ENCODE measurements at places on chromosomes 5 and 9.

- no peak for DNase-seq
Observed at GRCh38 chr9:96497117-96497399, 47.1 kb downstream of the HABP4 start.

DNA sequence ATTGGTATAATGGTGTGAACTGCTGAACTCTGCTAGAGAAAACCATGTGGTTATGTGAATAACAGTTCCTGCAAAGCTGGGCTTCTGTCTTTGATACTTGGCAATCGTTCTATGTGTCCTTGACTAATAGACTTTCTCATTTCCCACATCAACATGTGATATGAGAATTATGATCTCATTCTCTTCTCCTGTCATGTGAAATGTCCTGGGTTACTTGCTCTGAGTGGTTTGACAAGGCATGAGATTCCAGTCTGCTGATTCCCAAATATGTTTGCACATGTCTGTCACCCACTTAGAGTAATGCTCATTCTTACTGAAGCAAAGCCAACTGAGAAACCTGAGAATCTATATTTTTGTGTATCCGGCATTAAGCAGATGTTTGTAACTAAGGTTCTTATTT, 141.2 kb downstream of the PARP8 start:
- peak; percentile 4 for DNase-seq

GRCh38 chr9:132760057-132760456, 89.8 kb downstream of the GTF3C4 start:
- no peak for DNase-seq

- DNase-seq, result peak; percentile 41
Observed at GRCh38 chr5:56812110-56812509, 3.2 kb upstream of the MAP3K1 start.

GRCh38 chr5:172571413-172571812, 69.7 kb upstream of the NEURL1B start:
- no peak for DNase-seq

DNA sequence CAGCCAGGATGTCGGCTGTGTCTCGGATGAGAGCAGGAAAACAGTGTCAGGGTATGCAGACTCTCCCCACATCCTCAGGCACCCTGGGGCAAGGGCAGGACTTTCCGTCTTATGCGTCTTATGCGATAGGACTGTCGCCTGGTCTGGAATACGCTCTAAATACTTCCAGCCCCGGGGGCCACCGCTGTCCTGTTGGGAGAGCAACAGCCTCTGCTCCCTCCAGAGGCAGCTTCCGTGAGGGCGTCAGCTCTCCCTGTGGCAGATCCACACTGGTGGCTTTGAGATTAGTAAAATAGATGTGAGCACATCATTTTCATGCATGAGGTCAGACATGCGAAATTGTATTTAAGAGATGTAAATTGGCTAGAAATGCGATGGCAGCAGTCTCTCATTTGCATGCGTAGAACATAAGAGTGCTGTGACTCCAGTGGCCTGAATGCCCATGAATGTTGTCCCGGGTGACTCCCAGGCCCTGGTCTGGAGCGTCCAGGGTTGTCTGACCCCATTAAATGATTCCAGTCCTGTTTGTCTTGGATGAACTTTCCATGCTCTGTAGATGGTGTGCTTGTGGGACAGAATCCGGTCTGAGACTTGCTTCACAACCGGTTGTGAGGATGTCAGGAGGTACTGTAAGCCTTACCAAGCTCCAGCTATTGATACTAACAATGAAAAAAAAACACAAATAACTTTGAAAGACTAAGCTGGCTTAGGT, 228.2 kb downstream of the SYK start:
- no peak for DNase-seq

DNA sequence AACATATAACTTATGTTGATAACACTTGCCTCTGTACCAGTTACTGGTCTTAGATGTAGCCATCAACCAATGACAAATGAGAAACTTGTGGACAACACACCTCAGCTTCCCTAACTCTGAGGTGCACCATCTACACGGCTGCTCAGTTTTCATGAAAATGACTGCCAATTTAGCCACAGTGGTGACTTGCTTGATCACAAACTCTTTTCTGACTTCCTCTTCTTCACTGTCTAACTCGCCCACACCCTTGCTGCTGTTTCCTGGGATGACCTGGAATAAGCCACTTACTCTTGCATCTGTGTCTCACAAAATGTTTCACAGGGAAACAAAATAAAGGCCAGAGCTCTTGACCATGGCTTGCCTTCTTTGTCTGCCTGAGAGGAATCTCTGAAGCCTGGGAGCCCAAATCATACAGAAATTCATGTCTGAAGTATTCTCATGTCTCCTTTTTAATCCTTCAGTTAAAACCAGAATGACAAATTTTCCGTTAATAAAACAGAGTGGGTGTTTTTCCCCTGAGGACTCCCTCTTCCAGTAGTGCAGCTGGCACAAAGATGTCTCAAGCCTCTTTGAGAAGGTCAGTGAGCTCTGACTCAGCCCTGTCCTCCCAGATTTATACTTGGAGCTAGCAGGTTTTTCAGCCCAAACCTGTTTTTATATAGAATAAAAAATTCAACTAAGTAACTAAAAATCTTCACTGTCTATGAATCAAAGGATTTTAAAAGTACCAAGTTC, 126.5 kb upstream of the PAM start:
- peak; percentile 68 for DNase-seq

DNA sequence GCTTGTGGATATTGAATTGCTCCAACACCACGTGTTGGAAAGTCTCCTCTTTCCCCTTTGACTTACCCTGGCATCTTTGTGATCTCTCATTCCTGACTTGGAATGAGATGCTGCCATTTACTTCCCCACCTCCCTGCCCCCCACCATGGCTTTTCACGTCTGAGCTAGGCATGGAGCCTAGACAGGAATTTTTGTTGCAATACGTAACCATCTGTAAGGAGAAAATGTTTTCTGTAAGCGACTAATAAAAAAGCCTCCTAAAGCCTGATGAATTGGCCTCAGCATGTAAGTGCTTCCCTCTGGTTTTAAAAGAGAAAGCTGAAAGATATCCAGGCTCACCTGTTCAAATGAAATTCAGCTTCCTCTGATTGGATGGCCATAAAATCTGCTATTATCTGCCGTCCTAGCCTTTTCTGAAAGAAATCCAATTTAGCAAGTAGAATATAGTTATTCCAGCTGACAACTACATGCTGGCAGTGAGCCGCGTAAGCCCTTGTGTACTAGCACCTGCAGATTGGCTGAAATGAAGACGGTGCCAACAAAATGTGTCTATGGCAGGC, 200.1 kb downstream of the NSG2 start:
- DNase-seq, result no peak

GRCh38 chr9:132973713-132974112, 4.8 kb upstream of the GFI1B start:
- peak; percentile 21 for DNase-seq

DNA sequence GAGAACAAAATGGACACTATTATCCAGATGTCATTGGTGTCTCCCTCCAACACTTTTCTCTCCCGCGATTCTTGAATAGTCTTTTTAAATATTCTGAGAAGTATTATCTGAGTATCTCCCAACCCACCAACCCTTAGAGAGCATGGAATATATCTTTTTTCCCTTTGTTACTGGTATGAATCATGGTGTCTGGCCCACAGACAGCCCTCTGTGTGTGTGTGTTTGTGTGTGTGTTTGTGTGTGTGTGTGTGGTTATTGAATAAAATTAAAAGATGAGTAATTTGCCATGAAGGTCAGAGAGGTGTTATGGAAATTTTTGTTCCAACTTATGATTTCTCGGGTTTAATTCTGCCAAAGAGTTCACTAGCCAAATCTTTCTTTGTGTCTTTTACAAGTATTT, 47.7 kb downstream of the CAMK4 start:
- no peak for DNase-seq

DNA sequence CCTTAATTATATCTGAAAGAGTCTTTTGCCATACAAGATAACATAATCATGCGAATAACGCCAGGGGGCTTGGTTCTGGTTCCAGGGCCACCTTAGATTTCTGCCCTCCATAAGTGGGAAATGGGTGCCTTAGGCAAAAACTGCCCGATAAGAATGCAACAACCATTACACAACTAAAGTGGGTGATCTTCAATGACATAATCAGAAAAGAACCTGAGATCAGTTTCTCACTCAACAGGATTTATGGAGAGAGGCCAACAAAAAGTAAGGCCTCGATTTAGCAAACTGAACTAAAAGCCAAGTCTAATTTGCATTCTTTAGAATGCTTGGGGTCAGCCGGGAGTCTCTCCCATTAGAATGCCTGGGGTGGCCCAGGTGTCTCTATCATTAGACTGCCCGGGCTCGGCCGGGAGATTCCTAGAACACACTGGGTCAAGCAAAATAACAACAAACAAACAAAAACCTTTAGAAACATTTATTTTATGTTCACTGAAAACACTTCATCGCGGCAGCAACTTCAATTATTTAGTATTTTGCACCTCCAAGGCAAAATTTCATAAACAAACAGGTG, 194.8 kb downstream of the AUH start:
- DNase-seq, result peak; percentile 9

DNA sequence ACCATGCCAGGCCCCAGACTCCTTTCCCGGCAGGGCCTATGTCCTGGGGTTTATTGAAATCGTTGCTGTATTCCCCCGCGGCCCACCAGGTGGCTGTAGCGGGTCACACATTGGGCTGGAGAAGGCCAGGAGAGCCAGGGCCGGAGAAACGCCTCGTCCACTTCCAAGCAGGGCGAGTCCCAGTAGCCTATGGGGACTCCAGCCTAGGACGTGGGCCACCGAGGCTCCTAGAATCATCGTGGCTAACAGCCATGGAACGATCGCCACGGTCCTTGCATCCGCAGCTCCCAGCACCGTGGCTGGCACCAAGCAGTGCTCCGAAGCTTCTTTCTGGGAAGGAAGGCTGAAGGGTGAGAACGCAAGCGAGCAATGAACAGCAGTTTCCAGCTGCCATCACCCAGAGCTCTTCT, 87.7 kb downstream of the ENTREP1 start:
- DNase-seq, result peak; percentile 62

DNA sequence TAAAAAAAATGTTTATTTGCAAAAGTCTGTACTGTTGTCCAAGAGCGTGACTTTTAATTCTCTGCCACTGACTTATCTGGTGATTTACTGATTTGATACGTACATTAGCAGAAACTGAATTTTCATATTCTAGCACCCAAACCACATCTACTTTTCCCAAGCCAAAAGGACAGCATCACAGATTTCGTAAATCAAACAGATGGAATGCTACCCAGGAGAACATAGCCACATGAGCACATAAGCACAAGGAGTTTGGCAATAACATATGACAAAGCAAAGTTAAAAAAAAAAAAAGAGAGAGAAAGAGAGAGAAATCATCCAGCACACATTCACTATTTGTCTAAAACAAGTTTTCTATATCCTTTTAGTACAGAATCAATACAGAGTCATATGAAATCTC, 83.7 kb downstream of the HINT1 start:
- peak; percentile 33 for DNase-seq

- peak; percentile 65 for DNase-seq
Observed at GRCh38 chr5:103258957-103259704, 568 bp downstream of the MACIR start.

DNA sequence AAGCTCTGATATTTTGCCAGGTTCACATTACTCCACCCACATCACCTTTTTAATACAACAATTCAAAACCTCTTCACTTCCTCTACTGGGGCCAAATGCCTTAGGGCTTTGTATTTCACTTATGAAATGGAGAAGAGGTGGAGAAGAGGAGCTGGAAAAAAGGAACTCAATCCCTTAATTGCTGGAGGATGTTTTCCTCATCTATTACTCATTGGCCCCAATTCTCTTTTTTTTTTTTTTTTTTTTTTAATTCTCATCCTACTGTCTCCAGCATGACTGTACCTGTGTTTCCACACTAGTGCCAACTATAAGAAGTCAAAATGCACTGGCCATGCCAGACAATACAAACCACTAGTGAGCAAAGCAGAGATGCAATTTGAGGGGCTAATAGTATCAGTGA, 20.9 kb downstream of the FAM13B start:
- DNase-seq, result no peak

DNA sequence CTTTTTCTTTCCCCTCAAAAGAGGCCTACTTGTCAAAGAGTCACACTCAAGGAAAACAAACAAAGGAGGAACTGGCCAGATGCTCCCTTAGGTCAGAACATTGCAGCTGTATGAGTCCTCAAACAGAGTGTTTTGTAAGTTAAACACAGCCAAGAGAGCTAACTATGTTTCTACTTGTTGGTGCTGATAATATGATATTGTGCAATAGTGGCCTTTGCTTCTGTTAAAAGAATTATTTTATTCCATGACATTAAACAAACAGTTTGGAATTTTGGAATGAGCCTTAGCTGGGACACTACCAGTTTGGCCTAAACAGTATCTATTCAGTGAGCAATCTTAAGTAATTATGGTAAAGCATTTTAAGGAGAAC, 56.0 kb upstream of the TPD52L3 start:
- DNase-seq, result peak; percentile 68

DNA sequence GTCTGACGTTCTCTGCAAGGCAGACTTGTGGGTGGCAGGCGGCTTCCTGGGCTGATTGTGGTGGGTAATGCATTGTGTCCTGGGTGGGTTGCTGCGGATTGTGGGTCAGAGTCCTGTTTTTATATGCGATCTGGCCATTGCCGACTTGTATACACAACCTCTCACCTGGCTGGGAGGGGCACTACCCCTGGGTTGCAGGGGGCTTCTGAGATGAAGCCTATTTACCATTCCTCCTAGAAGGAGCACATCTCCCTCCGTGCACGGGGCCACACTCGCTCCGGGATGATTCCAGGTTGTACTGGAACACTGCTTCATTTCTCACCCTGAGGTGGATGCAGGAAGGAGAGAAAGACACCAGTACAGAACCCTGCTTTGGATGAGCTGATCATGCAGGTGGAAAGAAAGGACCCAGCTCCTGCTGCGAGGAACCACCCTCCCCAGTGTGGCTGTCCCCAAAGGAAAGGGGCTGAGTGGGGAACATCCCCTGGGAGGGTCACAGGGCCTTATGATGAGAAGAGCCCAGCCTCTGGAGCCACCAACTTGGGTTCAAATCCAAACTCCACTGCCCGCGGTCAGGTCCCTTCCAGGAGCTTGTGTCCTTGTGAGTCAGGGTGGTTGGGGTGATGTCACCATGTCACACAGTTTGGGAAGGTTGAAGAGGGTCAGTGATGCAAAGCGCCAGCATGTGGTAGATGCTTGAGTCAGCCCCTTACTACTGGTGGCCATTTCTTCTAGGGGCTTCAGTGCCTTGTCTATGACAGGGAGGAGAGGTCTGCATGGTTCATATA, 151.8 kb upstream of the COL5A1 start:
- DNase-seq, result no peak

DNA sequence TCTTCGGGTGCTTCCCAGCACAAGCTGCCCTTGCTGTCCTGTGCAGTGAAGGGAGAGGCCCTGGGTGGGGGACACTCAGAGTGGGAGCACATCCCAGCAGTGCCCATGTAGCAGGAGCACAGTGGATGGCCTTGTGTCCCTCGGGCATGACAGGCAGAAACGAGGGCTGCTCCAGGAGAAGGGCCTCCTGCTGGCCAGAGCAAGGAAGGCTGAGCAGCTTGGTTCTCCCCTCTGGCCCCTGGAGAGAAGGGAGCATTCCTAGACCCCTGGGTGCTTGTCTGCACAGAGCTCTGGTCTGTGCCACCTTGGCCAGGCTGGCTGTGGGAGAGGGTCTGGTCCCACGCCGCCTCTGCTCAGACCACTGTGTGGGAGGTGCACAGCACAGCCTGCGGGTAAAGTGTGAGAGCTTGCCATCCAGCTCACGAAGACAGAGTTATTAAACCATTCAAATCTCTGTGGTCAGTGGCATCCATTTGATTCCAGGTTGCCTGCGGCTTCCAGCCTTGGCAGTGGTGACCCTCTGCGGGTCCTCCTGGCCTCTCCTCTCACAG, 18.3 kb downstream of the FBXW5 start:
- no peak for DNase-seq
